ENCODE measurements at places on chromosomes 11 and 22.

- DNase-seq: no peak
These were observed 83.0 kb upstream of the SHANK2 start for GRCh38 chr11:71335371-71335770.

DNA sequence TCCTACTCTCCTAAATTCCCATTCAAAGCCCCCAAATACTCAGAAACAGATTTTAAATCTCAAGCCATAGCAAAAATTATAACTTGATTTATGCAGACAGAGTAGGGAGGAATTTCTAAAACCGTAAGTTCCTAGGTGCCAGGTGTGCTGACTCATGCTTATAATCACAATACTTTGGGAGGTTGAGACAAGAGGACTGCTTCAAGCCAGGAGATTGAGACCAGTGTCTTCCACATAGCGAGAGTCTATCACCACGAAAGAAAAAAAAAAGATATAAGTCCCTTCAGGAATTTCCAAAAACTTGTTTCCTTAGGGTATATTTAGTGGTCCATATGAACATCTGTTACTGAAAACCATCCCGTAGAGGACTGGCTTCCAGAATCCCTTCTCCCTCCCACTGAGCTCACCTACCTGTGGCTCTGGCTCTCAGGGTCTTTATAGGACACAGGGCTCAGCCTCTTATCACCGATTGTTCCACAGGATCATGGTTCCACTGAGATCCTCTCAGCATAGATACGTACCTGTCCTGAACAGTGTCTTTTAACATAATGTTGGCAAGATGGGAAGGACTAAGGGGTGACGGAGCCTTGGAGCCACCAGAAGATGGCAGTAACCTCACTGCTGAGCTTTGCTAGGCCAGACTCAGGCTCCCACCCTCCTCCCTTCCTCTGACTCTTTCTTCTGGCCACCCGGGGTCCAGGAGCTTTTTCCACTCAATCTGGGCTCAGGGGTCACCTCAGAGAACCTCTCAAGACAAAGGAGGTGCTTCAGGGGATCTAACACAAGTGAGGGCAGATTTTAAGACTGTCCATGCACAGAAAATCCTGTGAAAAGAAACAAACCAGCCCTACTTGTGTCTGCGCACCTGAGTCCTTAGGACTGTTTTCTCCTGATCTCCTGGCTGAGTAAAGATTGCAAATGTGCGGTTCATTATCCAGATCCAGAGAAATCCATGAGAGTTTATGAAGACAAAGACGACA, 117.5 kb upstream of the TOP3B start:
- no peak for DNase-seq

- no peak for DNase-seq
These were observed 16.3 kb downstream of the CTNND1 start for GRCh38 chr11:57777969-57778317.

DNA sequence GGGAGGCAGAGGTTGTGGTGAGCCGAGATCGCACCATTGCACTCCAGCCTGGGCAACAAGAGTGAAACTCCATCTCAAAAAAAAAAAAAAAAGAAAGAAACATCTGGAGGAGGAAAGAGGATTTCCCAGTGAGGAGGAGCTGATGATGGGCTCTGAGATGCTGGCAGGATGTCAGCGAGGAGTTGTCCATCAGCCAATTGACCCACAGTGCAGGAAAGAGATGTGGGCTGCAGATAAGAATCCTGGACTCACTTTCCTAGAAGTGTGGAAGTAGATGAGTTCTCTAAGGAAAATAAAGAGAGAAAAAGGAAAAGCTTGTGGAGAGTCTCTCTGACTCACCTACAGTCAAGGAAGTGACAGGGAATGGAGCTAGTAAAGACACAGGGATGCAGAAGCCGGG, 9.7 kb downstream of the IZUMO1R start:
- DNase-seq: no peak

All from NCI-H2081 treated with DMSO at 0.1 percent for 48 hours (cell line).